Anterior cingulate cortex (tissue), 58 donors: ENCODE measurements at places on chromosomes 7 and 10.
A peak's percentile ranks its signal among the peaks of the same experiment; 100 is the strongest.

GRCh38 chr7:70771451-70771850 is 360.5 kb upstream of the GALNT17 start:
- no peak for DNase-seq

GRCh38 chr10:26981232-26981824 is 119.0 kb downstream of the ANKRD26 start:
- no peak for DNase-seq

- no peak for DNase-seq
Measured at GRCh38 chr10:129978322-129978721, 14.2 kb upstream of the EBF3 start.

DNA sequence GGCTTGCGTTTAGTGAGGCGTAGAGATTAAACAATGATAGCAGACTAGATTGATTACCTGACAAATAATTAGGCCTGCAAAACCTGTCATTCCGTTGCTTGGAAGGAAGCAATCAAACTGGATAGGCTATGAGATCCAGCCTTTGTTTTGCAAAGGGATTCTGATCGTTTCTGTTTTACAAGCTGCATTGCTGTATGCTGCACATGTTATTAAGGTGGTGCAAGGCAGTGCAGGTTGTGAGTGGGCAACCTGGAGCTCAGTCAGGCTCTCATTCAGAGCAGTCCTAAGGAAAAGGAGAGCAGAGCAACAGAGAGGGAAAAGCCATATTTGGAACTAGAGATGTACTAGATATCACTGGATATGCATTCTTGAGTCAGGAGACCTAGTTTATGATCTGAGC is 6.9 kb upstream of the NOBOX start:
- DNase-seq, result no peak

GRCh38 chr7:44114586-44115310 is 8.6 kb downstream of the POLD2 start:
- DNase-seq, result peak; percentile 74

GRCh38 chr10:23157239-23157681 is 34.9 kb upstream of the PTF1A start:
- no peak for DNase-seq

DNA sequence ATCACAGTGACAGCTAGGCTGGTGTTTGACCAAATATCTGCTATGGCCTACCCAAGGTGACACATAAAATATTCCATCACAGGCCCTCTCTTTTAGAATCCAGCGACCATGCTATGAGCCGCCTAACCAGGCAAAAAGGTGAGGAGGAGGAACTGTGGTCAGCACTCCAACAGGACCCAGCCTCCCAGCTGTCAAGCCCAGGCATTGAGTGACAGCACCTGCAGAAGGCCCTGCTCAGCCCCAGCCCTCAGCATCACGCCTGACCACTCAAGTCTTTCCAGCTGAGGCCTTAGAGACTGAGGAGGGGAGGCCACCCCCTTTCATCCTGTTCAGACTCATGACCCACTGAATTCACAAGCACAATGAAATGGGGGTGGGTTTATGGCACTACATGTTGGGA is 43.0 kb downstream of the CXCL12 start:
- DNase-seq, result no peak

- no peak for DNase-seq
Measured at GRCh38 chr7:3540456-3541220, 239.6 kb downstream of the SDK1 start.

GRCh38 chr10:99522470-99523250 is 10.1 kb upstream of the NKX2-3 start:
- no peak for DNase-seq

GRCh38 chr7:8303904-8304528 is 42.0 kb upstream of the ICA1 start:
- no peak for DNase-seq

DNA sequence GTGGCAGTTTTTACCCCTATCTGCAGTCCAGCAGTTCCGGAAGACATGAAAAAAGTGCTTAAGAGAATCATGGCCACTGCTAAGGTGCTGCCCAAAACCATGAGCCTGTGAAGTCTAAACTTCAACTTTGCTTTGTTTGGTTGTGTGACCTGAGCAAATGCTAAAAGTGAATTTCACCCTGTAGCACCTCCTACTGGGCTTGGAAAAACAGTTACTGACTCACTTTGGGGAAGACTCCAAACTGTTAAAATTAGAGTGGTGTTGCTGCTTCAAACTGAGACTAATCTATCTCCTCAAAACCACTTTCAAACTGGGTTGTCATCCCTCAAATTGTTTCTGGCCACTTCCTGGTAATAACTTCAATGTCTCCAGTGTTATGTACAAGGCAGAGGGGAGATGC is 21.3 kb downstream of the MKX start:
- DNase-seq, result no peak

GRCh38 chr10:26448706-26449435 is 10.7 kb downstream of the APBB1IP start:
- DNase-seq, result no peak

DNA sequence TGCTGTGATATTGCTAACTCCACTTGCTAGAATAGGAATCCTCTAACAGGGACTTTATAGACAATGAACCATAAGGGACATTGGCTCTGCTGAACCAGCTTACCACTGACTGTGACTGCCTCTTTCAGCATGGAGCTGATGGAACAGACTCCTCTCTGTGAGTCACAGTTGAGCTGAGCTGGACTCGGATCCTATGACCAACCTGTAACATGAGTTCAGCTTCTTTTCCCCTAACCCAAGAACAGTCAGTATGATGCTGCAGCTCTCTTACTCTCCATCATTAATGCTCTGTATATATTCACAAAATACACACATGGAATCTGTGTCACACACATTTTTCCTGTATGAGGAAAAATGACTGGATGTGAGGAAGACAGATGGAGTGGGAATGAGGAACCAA is 177.9 kb upstream of the BET1 start:
- no peak for DNase-seq

DNA sequence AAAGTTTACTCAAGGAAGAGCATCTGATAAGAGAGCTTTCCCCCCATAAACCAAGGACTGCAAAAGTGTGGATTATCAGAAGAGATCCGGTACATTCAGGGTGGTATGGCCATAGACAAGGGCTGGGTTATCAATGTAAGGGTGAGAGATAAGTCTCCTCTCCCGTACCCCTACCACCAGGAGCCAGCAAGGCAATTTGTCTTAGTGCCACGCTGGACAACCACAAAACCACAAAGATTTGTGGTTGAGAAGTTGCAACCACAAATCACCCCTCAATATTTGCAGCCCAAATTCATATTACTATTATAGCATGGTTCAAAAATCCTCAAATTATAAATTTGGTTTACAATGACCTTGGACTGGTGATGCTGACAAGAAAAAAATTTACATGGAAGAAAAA is 2.3 kb upstream of the ZSCAN25 start:
- no peak for DNase-seq

DNA sequence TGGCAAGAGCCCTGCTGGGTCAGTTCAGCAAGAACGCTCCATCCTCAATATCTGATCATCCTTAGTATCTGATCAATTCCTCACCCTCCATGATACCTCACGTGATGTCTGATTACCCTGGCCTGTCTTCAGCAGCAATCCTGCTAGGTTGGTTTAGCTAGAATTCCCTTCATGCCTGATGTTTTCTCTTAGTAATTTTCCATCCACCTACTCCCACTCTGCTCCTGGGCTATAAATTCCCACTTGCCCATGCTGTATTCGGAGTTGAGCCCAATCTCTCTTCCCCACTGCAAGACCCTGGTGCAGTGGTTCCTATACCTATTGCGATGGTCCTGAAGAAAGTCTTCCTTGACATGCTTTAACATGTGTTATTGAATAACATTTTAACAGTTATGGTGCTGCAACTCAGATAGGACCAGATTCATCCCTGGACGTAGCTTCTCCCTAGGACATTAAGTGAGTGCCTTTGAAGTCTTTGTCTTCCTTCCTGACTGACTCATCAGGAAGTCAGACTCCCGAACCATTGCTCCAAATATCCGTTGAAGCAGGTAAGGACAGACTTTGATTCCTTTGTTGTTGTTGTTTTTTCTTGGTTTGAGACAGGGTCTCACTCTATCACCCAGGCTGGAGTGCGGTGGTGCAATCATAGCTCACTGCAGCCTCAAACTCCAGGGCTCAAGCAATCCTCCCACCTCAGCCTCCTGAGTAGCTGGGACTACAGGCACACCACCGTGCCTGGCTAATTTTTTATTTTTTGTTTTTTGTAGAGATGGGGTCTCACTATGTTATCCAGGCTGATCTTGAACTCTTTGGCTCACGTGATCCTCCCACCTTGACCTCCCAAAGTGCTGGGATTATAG is 29.4 kb upstream of the CLDN3 start:
- no peak for DNase-seq

GRCh38 chr10:3496138-3496537 is 288.9 kb downstream of the KLF6 start:
- DNase-seq, result no peak

GRCh38 chr7:102424787-102425218 is 8.6 kb upstream of the ORAI2 start:
- no peak for DNase-seq

DNA sequence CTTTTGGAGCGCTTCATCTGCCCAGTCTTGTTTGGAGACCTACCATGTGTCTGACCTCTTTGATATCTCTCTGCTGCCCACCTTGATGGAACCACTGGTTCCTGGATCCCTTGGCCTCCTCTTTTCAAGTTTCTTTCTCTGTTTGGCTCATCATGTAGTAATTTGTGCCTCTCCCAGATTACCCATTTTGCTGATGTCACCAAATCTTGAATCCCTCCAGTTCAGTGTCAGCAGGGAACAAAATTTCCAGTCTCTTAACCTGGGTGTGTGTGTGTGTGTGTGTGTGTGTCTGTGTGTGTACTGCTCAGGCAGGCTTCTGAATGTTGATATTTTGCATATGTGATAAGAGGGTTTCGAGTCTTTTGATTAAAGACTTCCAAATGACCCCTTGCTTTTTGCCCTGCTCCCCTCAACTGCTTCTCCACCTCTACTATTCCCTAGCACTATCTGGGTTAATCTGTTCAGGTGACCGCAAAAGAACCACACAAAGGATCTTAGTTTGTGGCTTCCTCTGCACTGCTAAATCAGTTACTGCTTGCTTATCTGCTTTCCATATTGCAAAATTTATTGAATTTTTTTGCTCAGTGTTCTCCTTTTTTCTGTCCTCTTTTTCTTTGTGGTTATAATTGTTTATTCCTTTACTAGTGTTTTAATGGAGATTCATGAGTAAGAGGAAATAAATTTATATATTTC is 25.7 kb downstream of the MYO3A start:
- no peak for DNase-seq

DNA sequence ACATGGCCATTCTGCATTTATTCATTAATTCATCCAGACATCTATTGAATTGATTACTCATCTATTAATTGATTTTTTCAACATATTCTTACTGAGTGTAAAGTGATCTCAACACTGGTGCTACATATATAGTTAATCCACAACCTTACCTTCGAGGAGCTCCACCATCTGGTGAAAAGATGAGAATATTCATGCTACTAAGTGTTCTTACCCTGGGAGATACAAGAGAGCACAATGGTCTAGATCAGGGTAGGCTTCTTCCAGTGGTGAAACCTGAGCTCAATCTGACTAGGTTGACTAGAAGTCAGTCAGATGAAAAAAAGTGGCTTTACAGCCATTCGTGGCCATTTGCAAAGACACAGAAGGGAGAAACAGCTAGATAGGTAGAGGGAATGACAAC is 507.4 kb downstream of the ANKRD7 start:
- no peak for DNase-seq
